ENCODE measurements at places on chromosomes 2 and 18. TPM values are rescaled to one million over a fixed set of nuclear protein-coding genes. Genes with fewer than 3 reads are reported as not detected.

Gene AOX1
- total RNA-seq: 0.43 TPM

Gene ZNF396
- total RNA-seq: 0.98 TPM

Gene DSG2
- total RNA-seq: 15.0 TPM

Gene ALLC
- not detected for total RNA-seq

Gene GRHL1
- total RNA-seq: 0.09 TPM

Gene GREB1L
- total RNA-seq: 3.5 TPM

Gene AFG3L2
- total RNA-seq: 42.6 TPM

Gene ZSWIM2
- total RNA-seq: not detected

Gene SRD5A2
- not detected for total RNA-seq

Gene APCDD1
- total RNA-seq: not detected

Gene XRCC5
- total RNA-seq: 237 TPM

Gene FAM124B
- total RNA-seq: 13.3 TPM

Gene CDH7
- not detected for total RNA-seq

Gene IL1R2
- 0.33 TPM for total RNA-seq

Gene CDH19
- under 0.01 TPM for total RNA-seq

Gene MTIF2
- 35.2 TPM for total RNA-seq

Gene SLC16A14
- 0.09 TPM for total RNA-seq

Gene ARHGEF4
- total RNA-seq: 0.98 TPM

Gene ASTL
- not detected for total RNA-seq

Gene LIMS4
- total RNA-seq: 52.5 TPM

Gene CELF4
- not detected for total RNA-seq

Gene ATP8B1
- 31.9 TPM for total RNA-seq

Gene ACVR1C
- total RNA-seq: not detected

All from dermis lymphatic vessel endothelial cell (primary cell).